ENCODE measurements at places on chromosomes 5 and 9.

- DNase-seq, result peak; percentile 49
These were observed 193.0 kb upstream of the C9orf72 start for GRCh38 chr9:27766073-27766835.

DNA sequence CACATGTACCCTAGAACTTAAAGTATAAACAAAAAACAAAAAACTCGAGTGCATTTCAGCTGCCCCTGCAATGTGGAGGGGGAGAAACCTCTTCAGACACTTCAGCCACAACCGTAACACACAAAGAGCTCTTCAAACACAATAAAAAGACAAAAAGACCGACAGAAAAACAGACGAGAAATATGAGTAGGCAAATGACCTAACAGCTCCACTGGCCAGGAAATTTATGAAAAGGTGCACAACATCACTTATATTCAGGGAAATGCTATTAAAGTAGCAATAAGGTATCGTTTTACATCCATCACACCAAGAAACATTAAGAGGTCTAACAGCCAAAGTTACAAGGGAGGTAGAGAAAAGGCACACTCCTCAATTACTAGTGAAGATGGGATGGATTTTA lies 6.2 kb downstream of the ZBED3 start:
- DNase-seq, result peak; percentile 56

DNA sequence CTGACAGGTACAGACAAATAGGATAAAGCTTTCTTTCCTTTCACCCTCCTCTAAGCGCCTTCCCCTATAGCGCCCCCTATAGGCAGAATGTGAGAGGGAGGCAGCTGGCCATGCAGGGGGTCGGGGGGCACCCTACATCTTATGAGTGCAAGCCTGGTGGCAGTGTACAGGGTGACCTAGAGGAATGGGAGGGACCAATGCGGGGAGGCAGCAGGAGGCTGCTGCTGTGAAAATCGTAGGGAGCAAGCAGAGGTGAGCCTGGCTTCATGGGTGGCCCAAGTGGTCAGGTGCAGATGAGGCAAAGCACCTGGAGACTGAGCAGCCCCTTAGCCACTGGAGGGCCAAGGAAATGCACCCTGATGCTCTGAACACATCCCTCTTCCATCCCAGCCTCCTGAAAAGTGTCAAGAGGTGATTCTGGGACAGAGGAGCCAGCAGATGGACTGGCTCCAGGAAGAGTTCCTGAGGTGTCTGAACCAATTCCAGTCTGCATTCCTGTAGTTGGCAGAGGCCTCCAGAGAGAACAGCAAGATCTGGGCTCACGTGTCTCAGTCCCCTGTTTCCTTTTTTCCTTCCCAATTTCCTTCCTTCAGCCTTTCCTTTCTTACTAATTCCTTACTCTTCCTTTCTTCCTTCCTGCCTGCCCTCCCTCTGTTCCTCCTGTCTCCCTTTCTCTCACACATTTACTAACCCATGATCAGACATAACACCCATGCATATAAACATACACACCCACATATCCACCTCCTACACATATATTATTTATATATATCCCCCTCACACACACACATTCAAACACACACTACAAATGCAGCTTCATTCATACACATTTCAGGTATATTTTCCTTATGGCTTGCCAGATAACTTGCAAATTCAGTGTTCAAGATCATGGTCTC lies 32.8 kb upstream of the GALNT10 start:
- DNase-seq, result no peak

GRCh38 chr9:83281306-83282255 lies 218.6 kb upstream of the RASEF start:
- DNase-seq, result no peak

GRCh38 chr5:158752656-158752973 lies 347.1 kb downstream of the EBF1 start:
- DNase-seq, result no peak

DNA sequence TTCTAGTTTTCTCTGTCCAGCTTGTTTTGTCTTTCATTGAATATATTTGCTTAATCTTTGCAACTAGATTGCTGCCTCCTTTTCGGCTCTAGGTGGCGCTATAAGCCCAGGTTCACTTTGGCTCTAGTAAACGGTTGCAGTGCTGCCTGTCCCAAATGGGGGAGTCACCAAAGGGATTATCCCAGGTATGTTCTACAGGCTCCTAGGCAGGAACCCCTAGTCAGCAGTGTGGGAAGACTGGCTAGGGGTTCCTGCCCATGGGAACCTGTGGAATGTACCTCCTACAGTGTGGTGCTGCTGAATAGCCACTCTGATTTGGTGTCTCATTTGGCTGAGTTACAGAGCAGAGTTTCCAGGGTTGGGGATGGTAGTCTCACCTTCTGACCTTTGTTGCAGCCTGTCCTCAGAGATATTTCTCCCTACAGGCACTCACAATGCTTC lies 85.2 kb downstream of the ARSB start:
- DNase-seq, result peak; percentile 59

DNA sequence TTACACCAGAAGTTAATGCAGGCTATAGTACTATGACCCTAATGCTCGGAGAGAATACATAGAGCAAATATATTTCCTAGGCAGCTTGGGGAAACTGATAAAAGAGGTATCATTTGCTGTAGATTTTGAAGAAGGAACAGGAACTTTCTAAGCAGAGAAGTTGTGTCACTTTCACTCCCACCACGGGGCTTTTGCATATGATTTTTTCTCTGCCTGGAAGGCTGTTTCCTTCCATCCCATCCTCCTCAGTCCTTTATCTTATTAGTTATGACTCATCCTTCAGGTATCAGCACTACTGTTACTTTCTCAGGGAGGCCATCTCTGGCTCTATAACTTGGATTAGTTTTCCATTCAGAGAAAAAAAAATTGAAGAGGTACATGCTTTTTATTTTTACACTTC lies 2006.1 kb upstream of the WWC1 start:
- DNase-seq, result no peak

GRCh38 chr5:141935538-141935937 lies 11.9 kb downstream of the DELE1 start:
- no peak for DNase-seq

- no peak for DNase-seq
These were observed 178.5 kb upstream of the CDH18 start for GRCh38 chr5:20166456-20166855.

DNA sequence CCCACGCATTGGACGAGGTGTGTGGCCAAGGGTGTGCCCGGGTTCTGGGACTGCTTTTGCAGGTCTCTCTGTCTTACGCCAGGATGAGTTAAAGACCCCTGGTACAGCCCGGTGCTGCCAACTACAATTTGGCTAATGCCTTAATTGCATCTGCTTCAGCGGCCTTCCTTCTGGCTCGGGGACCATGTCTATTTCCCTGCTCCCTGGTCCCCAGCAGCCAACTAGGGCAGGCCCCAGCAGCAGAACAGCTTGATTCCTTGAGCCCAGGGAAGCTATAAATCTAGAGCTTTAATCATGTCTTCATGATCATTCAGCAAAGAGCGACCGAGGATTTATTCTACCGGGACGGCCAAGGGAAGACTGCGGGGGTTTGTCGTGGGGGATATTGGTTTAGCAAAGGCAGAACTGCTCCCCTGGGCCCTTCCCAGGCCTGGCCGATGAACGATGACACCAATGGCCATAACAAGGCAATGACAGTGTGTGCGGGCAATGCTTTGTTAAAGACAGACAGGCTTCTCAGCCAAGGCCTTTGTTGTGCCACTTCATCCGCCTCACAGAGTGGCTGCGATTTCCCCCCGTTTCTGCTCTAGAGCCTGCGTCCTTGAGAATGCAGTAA lies 51.4 kb downstream of the CFAP77 start:
- no peak for DNase-seq

DNA sequence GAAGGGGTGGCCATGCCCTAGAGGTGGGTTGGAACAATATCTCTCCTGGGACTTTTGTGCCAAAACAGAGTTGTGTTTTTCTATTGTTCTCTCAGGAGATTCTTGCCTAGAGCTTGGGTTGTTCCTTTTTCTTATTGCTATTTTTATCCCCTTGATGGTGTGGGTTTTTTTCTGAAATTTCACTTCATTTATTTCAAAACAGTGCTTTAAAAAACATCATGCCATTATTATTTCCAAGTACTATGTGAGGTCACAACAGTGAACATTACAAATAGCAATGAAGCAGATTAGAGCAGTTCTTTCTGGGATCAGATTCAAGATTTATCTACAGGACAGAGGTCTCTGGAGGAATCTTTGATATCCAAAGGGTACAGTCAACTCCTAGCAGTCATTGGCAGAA lies 76.6 kb downstream of the ACTBL2 start:
- DNase-seq, result no peak

GRCh38 chr9:117662651-117663050 lies 41.6 kb upstream of the TLR4 start:
- DNase-seq, result no peak

DNA sequence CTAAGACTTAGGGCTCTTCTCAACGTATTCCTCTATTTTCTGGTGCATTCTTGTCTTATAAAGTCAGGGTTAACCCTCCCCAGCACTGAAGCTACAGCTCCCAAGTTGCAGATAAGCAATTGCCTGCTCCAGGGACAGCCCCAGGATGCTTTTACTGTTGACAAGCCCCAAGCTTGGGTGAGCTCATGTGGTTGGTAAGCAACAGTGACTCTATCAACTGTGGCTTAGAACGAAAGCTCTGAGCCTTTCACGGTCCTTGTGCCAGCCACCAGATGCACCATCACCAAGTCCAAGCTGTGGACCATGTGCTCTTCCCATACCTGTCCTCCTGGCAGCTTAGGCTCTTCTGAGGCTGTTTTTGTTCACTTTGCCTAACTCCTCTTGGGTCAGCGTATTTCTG lies 13.5 kb downstream of the ADRB2 start:
- no peak for DNase-seq

DNA sequence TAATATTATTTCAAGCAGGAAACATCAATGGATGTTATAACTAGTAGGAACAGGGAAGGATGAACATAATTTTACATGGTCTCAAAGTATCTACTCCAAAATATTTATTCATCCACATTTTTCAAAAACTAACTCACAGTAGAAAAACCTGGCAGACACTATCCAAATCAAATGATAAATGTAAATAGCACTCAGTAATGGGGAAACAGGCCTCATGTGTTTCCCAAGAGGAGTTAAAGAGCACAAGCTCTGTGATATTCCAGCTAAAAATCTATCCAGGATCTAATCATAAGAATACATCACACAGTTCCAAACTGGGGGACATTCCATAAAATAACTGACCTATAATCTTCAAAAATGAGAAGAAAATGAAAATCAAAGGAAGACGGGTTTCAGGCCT lies 443.1 kb downstream of the ZNF608 start:
- no peak for DNase-seq

DNA sequence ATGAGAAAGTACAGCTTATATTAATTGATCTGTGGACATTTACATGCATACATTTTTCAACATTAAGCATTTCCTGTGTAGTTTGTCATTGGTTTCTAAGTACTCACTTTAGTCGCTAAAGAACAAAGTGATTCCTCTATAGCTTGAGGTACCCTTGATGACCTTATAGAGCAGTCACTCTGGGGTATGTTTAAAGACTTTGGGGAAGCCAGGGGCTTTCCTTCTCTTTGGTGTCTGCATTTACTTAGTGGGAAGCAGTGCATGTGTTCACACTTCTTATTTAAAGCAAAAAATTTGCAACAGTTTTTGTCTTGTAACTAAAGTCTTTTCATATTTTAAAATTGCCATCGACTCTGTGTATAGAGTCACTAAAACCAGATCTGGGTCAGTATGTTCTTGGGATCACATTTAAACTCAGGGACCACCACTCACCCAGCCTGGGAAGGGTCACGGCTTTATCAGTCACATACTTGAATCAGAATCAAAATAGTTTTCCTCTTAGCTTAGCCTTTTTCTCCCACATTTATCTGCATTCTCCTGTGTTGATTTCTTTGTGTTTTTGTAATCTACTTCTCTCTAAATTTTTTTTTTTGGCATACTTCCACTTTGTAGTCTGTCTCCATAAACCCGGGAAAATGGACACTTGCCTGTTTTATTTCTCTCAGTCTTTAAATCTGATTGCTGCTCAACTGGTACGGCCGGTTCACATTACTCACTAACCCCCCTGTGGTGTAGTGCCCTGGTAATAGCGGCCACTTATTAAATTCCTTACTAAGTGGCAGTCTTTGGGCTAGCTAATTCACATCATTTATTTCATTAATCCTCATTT lies 143.9 kb upstream of the FBN2 start:
- DNase-seq, result peak; percentile 24

GRCh38 chr5:9894571-9895301 lies 264.6 kb upstream of the TAS2R1 start:
- DNase-seq, result no peak

GRCh38 chr5:40477856-40478546 lies 201.7 kb upstream of the PTGER4 start:
- no peak for DNase-seq

- no peak for DNase-seq
These were observed 67.6 kb downstream of the FOXD1 start for GRCh38 chr5:73380710-73381589.

DNA sequence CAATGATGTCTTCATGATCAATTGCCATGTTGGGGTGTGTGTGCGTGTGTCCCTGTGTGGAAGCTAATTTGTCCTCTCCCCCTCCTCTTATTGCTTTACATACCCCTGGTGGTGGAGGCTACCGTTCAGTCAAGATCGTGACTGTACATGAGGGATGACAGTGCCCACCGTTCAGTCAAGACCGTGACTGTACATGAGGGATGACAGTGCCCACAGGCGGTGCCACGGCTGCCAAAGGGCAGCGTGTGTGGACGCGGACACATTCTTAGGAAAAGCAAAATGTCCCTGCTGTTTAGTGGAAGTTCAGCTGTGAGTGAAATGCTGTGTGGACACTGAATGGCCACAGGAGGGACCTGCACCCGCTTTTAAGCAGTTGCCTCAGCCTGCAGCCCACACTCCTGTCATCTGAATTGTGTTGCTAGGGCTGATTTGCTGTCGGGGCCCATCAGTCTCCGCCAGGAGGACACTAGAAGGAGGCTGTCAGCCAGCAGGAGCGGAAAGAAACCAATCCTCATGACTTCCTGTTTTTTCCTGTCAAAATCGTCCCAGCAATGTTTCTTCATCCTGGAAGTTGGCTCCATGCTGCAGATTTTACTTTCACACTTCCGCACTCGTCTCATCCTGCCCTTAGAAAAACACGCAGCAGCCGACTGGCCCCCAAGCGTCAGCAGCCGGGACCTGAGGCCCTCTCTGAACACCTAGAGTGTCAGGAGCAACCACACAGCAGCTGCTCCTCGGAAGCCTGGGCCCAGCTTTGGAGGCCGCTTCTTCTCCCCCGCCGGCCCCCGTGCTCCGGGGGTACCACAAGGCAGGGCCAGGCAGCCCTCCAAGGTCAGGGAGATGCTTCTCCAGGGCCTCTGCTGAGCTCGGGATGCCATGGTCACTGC lies 9.1 kb downstream of the OR2V1 start:
- DNase-seq, result no peak

- no peak for DNase-seq
These were observed 37.7 kb upstream of the PDE8B start for GRCh38 chr5:77172713-77173328.

DNA sequence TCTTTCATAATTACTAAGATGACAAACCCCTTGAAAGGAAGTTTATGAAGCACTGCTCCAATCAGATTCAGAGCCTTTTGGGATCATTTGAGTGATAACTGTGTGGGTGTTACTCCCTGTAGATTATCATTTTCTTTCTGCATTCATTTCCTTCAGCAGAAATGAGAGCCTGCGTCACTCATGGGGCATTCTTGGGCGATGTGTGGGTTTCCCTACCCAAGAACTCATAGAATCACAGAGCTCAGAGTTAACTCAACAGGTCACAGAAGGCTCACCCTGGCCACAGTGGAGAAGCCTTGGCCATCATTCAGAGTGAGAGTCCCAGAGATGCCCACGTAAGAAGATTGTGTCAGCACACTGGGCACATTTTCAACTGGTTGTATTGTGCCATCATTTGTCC lies 401.9 kb downstream of the TLE4 start:
- DNase-seq, result no peak

- no peak for DNase-seq
These were observed 92.7 kb downstream of the RAD23B start for GRCh38 chr9:107375651-107376369.

All from NCI-H748 treated with DMSO at 0.1 percent for 48 hours (cell line).